ENCODE measurements at places on chromosomes 1 and 21. TPM values are rescaled to one million over a fixed set of nuclear protein-coding genes. Genes with fewer than 3 reads are reported as not detected.
A peak's percentile ranks its signal among the peaks of the same experiment; 100 is the strongest.

The CENPF gene
- total RNA-seq: 33.1 TPM

DNA sequence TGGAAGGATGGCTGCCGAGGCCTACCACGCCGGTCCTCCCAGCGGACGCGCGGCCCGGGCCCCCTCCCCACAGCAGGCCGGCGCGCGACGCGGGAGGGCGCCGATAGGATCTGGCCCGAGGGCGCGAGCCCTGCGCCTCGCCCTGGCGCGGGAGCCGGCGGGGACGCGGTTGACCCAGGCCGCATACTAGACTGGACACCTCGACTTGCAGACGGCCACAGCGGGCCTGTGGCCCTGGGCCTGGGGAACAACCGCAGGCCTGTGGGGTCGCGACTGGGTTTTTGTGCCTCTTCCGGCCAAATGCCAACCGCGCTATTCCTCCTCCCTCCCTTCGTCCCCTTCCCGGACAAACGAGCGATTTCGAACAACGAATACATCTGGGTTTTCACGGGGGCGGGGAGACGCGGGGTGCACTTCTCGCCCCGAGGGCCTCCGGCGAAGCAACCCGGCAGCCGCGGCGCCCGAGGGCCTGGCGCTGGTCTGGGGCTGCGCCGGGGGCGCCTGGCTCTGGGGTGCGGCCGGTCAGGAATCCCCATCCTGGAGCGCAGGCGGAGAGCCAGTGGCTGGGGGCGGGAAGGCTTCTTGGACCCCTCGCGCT, 2.4 kb downstream of the NHLH2 start:
- DNase-seq: no peak

DNA sequence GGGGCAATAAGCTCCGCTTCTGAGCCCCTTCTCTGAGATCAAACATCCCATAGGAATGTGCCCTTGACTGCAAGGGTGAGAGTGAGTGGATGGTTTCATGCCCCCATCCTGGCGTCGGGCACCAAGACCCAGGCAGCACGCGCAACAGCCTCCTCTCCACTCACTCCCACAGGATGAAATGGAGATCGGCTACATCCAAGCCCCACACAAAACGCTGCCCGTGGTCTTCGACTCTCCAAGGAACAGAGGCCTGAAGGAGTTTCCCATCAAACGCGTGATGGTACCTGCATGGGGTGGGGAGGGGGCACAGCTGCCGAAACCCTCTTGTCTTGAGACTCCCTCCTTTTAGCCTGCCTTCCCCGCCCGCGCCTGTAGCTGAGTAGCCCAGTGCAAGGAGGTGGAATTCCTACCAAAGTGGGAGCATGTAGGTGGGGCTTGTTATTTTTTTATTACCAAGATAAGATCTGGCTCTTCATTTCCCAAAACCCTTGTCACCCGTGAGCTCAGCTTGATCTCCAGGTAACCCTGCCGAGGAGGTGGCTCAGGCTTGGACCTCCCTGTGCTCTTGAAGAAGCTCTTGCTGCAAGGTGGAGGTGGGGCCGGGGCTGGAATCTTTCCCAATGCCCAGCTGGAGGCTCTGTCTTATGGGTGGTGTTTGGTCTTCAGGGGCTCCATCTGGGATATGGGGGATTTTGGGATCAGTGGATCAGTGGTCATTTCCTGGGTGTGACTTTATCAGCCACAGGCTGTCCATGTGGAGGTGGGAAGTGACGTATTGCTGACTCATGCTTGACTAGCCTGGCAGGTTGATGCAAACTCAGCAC, 24.0 kb upstream of the PADI6 start:
- DNase-seq: peak; percentile 42

The CLCA4 gene
- 0.36 TPM for total RNA-seq

The S100A8 gene
- total RNA-seq: not detected

DNA sequence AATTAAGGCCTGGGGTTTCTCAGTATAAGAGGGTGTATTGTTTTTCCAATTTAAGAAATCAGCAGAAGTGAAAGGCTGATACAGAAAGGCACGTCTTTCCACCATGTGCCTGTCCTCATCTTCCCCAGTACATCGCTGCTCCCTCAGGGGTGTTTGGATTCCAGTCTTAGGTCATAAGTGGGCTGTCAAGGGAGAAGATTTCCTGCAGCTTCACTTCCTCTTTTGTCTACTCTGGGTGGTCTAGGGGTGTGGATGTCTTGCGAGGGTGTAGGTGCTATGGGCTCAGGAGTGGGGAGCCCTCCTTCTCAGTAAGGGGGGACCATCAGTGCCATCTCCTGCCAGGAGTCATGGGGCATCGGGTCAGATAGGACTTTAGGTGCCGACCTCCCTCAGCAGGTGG, 999.8 kb upstream of the NCAM2 start:
- DNase-seq: no peak

The OR2M3 gene
- not detected for total RNA-seq

GRCh38 chr1:243598433-243598832, 251.6 kb downstream of the AKT3 start:
- no peak for DNase-seq

GRCh38 chr21:34348890-34349519, 14.8 kb upstream of the KCNE2 start:
- DNase-seq: no peak

- no peak for DNase-seq
Measured at GRCh38 chr1:114008993-114009392, 29.7 kb downstream of the OLFML3 start.

The FCRL1 gene
- total RNA-seq: 0.28 TPM

- no peak for DNase-seq
Measured at GRCh38 chr1:86957221-86957620, 42.8 kb downstream of the HS2ST1 start.

The KCNA3 gene
- total RNA-seq: not detected

DNA sequence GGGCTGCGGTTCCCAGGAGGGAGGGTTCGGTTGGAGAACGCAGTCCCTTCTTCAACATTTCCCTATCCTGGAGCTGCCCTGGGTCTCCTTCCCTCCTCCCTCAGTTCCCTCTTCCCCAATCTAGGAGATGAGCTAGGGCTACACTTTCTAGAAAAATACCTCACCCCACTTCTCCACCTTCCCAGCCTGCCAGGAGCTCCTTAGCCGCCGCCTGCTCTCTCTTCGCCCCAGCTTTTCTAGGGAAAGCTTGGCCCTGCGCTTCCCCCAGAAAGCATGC, 488 bp upstream of the ADAMTS1 start:
- DNase-seq: no peak

The SPRR2G gene
- total RNA-seq: not detected

DNA sequence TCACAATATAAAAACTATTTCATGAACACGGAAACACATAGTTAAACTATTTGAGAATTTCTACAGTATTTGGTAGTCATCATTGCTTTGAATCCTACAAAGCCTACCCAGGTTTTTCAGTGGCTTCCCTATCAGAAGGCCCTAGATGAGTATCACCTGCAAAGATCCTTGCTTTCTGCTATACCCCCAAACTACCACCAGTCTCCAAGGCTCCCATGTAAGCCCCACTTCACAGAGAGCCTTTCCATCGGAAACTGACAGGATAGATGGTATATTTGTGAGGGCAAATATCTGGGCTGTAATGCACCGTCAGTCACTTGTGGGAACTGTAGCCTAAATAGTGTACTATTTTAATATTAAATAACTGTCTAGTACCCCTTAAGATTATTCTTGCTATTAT, 674.3 kb downstream of the BRINP3 start:
- no peak for DNase-seq

DNA sequence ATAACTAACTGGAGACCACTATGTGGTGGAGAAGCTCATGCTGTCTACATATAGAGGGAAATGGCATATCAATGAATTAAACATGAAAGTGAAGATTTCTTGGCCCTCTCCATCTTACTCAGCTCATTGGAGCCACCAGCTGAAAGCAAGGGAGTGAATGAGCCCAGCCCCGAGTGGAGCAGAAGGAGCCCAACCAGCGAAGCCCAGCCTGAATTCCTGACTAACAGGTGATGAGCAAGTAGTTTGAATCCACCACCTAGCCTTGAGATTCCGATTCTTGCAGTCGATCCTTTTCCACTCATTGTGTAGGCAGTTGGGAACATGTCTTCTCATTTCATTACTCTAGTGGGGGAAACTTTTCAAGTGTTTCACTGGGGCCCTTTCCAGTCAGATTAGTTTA, 18.6 kb upstream of the ST6GALNAC3 start:
- DNase-seq: no peak

- no peak for DNase-seq
Measured at GRCh38 chr1:246622035-246622652, 55.9 kb downstream of the CNST start.

- DNase-seq: no peak
Measured at GRCh38 chr1:206555473-206555935, 48.2 kb downstream of the RASSF5 start.

GRCh38 chr21:39083377-39084008, 99.8 kb downstream of the PSMG1 start:
- DNase-seq: peak; percentile 48

- no peak for DNase-seq
Measured at GRCh38 chr1:189180057-189180456, 1297.6 kb downstream of the BRINP3 start.

DNA sequence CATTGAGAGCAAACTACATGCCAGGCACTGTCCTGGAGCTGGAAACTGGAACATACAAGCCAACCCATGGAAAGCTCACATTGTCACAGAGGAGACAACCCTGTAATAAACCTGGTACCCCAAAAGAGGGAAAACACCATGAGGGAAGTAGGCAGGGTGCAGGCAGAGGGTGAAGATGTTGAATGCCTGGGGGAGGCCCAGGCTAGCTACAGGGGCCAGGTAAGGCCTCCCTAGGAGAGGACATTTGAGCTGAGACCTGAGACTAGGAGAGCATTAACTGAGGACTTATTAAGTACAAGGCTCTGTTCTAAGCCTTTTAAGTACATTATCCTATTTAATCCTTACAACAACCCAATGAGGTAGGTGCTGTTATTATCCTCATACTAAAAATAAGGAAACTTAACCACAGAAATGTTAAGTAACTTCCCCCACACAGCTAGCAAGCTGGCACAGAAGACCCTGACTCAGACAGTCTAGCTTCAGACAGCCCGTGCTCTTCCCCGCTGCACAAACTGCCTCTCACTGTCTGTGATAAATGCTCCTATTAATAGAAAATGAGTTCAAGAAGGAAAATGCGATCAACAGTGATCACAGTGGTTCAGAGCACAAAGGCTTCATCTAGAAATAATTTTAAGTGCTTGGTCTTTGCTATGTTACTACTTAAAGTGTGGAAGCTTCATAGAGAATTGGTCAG, 41.8 kb downstream of the ZNF281 start:
- no peak for DNase-seq

GRCh38 chr21:29771491-29772066, 168.2 kb downstream of the GRIK1 start:
- DNase-seq: no peak

DNA sequence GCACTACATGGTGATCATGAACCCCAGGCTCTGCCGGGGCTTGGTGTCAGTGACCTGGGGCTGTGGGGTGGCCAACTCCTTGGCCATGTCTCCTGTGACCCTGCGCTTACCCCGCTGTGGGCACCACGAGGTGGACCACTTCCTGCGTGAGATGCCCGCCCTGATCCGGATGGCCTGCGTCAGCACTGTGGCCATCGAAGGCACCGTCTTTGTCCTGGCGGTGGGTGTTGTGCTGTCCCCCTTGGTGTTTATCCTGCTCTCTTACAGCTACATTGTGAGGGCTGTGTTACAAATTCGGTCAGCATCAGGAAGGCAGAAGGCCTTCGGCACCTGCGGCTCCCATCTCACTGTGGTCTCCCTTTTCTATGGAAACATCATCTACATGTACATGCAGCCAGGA, 589 bp downstream of the OR2W3 start:
- DNase-seq: no peak

- peak; percentile 62 for DNase-seq
Measured at GRCh38 chr1:192550922-192551534, 24.5 kb upstream of the RGS1 start.
